NK-92 treated with Interleukin-12 subunit alpha and Interleukin-12 subunit beta, amount 100 ng/mL, for 24 hours (cell line): ENCODE measurements at places on chromosomes 1 and 21.

- DNase-seq: no peak
Observed at GRCh38 chr1:17798011-17798410, 42.9 kb downstream of the ACTL8 start.

DNA sequence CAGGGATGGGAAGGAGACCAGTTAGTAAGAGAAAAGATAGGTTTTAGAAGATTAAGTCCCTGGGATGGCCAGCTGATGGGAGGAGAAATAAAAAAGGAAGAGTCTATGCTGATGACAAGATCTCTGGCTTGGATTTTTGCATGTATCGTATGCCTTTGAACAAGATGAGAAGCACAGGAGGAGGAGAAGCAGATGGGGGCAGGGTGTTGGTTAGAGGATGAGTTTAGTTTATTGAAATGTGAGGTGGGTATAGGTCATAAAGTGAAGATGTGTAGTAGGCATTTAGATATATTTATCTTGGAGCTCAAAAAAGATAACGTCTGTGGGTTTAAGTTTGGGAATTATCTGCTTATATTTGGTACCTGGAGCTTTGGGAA is 1.4 kb downstream of the TIPRL start:
- DNase-seq: no peak

DNA sequence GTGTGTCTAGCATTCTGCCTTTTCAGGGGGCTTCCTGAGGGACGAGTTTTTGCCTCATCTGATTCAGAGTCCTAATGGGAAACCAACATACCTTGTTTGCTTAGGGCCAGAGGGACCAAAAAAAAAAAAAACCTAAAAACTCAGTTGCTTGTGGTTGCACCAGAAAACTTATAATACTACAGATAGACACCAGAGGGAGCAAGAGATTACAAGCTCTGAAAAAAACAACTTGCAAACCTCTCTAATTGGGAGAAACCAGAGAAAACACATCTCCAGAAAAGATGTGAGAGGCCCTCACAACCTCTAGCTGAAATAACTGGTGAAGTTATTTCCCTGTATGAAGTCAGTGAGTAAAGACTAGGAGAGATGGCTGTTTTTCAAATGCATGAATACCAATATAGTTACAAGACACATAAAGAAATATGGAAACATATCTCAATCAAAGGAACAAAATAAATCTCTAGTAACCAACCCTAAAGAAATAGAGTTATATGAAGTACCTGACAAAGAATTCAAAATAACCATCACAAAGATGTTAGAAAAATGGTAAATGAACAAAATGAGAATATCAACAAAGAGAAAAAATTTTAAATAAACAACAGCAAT is 233.7 kb upstream of the NFIA start:
- DNase-seq: no peak

GRCh38 chr1:211676761-211677160 is 1.3 kb upstream of the NEK2 start:
- DNase-seq: no peak

DNA sequence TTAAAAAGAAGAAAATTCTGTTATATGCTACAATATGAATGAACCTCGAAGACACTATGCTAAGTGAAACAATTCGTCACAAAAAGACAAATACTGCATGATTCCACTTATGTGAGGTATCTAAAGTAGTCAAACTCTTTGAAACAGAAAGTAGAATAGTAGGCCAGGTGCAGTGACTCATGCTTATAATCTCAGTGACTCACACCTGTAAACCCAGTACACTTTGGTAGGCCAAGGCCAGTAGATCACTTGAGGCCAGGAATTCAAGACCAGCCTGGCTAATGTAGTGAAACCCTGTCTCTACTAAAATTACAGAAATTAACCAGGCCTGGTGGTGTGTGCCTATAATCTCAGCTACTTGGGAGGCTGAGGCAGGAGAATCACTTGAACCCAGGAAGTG is 25.7 kb downstream of the EPHA10 start:
- DNase-seq: no peak

- DNase-seq: no peak
Observed at GRCh38 chr1:186076006-186076405, 299.0 kb downstream of the TPR start.

DNA sequence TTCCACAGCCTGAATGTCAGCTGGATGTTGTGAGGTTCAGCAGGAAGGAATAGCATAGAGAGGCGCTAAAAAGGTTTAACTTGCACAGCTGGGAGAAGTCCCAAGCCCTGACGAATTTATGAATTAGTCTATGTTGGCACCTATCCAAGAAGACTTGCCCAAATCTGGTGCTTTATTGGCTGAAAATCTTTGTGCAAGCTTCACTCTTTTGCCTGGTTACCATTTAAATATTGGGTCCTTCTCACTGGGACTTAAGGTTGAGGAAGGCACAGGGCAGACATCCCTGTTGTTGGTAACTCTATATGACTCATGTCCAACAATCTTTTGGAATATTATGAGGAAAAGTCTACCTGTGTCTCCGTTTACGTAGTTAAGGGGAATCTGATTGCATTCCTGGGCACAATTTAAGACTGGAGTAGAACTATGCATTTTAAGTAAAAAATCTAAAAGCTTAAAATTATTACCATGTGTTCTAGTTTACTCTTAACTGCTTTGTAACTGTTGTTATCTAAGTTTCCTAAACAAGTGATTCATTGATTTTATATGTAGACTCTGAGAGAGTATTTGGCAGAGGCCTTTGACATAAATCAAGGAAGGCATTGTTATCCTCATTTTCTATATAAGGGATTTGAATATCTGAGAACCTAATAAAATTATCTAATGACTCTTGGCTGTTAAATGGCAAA is 181.7 kb upstream of the DPYD start:
- DNase-seq: no peak

DNA sequence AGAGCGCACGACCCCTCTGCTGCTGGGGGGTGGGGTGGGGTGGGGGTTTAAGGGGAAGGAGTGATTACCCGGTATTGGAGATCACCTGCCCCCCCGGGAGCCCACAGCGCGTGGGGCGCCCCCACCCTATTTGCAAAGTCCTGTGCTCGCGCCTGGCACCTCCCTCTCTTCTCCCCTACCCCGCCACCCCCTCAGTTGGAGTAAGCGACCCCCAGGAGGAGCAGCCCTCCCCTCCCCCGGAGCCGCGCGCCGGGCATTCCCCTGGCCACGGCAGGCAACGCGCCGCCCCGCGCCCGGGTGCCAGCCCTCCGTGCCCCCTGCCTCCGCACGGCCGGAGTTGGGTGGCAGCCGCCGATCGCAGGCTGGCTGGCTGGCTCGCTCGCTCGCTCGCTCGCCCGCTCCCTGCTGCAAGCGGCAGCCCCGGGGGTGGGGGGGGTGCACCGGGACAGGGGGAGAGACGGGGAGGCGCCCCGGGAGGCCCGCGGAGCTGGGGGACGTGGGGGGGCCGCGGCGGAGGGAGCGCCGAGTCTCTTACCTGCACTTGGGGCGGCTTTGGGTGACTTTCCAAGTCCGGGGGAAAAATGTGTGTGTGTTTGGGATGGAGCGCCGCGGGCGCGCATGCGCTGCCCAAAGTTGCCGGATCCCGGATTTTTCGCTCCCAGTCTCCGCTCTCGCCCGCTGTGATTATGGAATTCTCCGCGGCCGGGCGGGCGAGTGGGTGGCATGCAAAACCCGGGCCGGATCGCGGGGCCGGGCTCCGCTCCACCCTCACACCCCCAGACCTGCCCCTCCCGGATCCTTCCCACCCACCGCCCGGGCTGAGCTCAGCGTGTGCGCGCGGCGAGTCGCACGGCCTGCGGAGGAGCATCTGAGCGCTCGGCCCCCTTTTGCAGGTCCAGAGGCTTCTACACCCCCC is at the start of gene CASZ1:
TSS of gene CASZ1 (minus strand) at position 618 of the 916 bp plus-strand sequence. CDS start 102,757 bp downstream, outside the sequence.
- DNase-seq: no peak
